ENCODE measurements at places on chromosomes 5 and 9. TPM values are rescaled to one million over a fixed set of nuclear protein-coding genes. Genes with fewer than 3 reads are reported as not detected.

The TAS2R1 gene
- total RNA-seq, result not detected

DNA sequence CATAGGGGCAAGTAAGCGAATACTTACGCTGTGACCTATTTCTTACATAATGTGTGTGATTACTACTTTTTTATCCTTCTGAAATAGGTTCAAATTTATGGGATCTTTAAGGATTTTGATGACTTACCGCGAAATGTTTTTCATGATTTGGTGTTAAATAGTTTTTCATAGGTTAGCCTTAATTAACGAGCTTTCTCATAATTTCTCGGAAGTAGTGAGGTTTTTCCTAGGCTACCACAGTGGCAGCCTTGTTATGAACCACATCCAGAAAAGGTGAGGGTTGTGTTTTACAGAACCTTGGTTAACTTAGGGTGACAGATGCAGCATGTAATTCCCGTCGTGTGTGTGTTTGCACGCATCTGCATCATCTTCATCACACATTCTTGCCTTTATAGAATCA lies 1.3 kb downstream of the SH3GL2 start:
- peaks cover 3% of the 10 kb centered on the region for H3K4me1 ChIP-seq
- DNase-seq, result no peak
- peaks cover 22% of the 10 kb centered on the region for H3K27me3 ChIP-seq
- peaks cover 2% of the 10 kb centered on the region for H3K36me3 ChIP-seq
- no peak overlapping the region for H3K4me3 ChIP-seq

DNA sequence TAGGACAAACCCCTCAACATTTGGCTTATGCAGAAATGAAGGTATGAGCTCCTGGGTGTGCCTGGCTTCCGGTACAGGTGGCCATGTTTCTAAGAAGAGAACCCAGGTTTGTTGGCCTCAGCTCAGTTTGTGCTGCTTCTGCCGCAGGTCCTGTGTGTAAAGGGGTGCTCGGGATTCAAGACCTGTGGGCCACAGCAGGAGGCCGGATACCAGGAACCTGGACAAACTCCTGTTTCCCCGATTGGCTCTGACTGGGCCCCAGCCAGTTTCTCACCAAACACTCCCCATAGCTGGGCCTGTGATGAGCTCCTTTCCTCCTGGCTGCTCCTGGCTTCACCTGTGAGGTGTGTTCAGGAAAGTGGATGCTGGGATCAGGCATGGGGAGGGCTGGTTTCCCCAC lies 271.2 kb upstream of the IRX2 start:
- no peak for DNase-seq
- no peak overlapping the region for H3K27ac ChIP-seq
- H3K4me1 ChIP-seq, result no peaks in the 10 kb centered on the region

- DNase-seq, result no peak
- peaks cover 32% of the 10 kb centered on the region for H3K36me3 ChIP-seq
- no peak overlapping the region for H3K27ac ChIP-seq
Measured at GRCh38 chr9:74960561-74960960, 7.8 kb upstream of the C9orf40 start.

- H3K27me3 ChIP-seq, result peaks cover 65% of the 10 kb centered on the region
- H3K4me3 ChIP-seq, result no peak overlapping the region
- peak; percentile 53 for DNase-seq
- H3K4me1 ChIP-seq, result peaks cover 22% of the 10 kb centered on the region
Measured at GRCh38 chr5:134086943-134087305, 27.6 kb upstream of the TCF7 start.

- no peaks in the 10 kb centered on the region for H3K4me1 ChIP-seq
- no peak overlapping the region for H3K4me3 ChIP-seq
- H3K36me3 ChIP-seq, result no peaks in the 10 kb centered on the region
- no peaks in the 10 kb centered on the region for H3K27me3 ChIP-seq
- no peak for DNase-seq
Measured at GRCh38 chr9:110995420-110996340, 42.6 kb downstream of the LPAR1 start.

Measured in activated CD8-positive, alpha-beta memory T cell treated with anti-CD3 and anti-CD28 coated beads, Interleukin-2, amount 10 ng/mL, durations not matched to agents 7 days and 5 days (primary cell).